H9 (cell line): ENCODE measurements at places on chromosomes 7 and 10. TPM values are rescaled to one million over a fixed set of nuclear protein-coding genes. Genes with fewer than 3 reads are reported as not detected.
A peak's percentile ranks its signal among the peaks of the same experiment; 100 is the strongest.

GRCh38 chr10:98456686-98457482 is 10.1 kb upstream of the HPS1 start:
- H3K4me3 ChIP-seq: no peak overlapping the region; the same call in 2 of the 3 replicates
- no peak for DNase-seq
- no peak overlapping the region for H3K27ac ChIP-seq

- H3K27ac ChIP-seq: no peak overlapping the region
- no peaks in the 10 kb centered on the region for H3K4me1 ChIP-seq
- no peak overlapping the region for H3K4me3 ChIP-seq
- DNase-seq: no peak
- no peaks in the 10 kb centered on the region for H3K27me3 ChIP-seq
Observed at GRCh38 chr10:11810313-11810766, 12.8 kb upstream of the PROSER2 start.

DNA sequence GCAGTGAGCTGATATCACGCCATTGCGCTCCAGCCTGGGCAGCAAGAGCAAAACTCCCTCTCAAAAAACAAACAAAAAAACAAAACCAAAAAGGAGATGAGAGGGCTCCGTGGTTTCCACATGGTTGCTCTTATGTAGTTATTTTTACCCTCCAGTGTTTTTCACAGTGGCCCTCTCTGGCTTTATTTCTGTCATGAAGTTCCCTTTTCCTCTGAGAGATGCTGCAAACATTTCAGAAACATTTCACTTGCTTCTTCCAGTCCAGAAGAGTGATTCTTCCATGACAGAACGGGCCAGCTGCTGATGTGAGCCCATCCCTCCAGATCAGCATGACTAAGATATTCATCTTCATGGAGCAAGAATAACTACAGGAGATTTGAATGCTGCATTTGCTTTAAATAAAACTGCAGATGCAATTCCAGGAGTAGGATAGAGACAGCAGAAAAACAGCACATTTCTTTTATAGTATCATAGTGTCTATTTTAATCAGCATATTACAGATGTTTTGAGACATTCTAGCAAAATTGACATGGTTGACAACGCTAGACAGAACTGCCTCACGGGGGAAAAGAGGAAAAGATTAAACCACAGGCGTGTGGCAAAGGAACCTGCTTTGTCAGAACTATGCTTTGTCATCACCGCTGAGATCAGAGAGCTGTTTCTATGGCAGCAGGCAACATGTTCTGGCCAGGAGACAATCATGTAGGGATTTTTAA is 40.3 kb downstream of the NRCAM start:
- no peaks in the 10 kb centered on the region for H3K27me3 ChIP-seq
- no peak overlapping the region for H3K4me3 ChIP-seq
- H3K27ac ChIP-seq: no peak overlapping the region
- H3K4me1 ChIP-seq: peaks cover 6% of the 10 kb centered on the region; the same call in 1 of the 2 replicates
- DNase-seq: no peak

GRCh38 chr10:123563994-123564393 is 102.2 kb upstream of the GPR26 start:
- no peaks in the 10 kb centered on the region for H3K4me1 ChIP-seq
- H3K27me3 ChIP-seq: peaks cover 2% of the 10 kb centered on the region; the same call in 1 of the 2 replicates
- H3K27ac ChIP-seq: no peak overlapping the region
- peak; percentile 21 for DNase-seq

DNA sequence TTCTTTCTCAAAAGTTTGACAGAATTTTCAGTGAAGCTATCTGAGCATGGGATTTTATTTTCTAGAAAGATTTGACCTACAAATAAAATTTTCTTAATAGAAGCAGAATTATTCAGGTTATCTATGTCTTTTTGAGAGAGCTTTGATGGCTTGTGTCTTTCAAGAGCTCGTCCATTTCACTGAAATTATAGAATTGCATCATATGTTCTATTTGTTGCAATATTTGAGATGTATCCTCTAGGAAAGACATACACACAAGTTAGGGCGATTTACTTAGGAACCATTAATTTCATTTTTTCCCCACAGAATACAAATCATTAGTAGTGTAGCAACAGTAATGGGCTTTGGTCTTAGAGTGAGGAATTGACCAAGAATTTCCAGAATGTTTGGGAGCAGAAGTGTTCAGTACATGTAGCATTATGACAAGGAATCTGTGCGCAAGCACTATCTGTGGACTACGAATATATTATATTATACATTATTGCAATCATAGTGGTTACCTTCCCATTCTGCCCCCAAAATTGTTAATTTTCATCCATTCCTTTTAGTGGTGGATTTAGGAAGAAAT is 12.8 kb upstream of the COL17A1 start:
- H3K27me3 ChIP-seq: no peaks in the 10 kb centered on the region
- peaks cover 6% of the 10 kb centered on the region for H3K36me3 ChIP-seq
- no peak overlapping the region for H3K4me3 ChIP-seq
- no peaks in the 10 kb centered on the region for H3K4me1 ChIP-seq
- H3K27ac ChIP-seq: no peak overlapping the region
- no peak for DNase-seq

DNA sequence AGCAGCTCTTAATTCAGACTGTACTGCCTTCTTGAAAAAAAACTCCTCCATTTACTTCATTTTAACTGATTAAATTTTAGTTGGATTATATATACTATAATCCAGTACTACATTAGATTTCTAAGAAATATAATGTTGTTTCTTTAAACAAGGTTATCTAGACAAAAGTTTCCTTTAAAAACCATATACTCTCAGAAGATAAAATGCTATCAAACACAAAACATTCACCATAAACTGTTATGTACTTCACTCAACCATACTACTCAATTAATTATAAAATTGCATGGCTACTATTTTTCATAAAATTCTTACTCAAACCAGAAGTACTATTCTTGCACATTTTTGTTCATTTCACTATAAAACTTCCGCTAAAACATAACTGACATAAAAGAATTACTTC is 12.7 kb downstream of the GPR22 start:
- H3K36me3 ChIP-seq: no peaks in the 10 kb centered on the region
- DNase-seq: no peak
- no peaks in the 10 kb centered on the region for H3K27me3 ChIP-seq
- H3K4me1 ChIP-seq: no peaks in the 10 kb centered on the region
- H3K4me3 ChIP-seq: no peak overlapping the region

DNA sequence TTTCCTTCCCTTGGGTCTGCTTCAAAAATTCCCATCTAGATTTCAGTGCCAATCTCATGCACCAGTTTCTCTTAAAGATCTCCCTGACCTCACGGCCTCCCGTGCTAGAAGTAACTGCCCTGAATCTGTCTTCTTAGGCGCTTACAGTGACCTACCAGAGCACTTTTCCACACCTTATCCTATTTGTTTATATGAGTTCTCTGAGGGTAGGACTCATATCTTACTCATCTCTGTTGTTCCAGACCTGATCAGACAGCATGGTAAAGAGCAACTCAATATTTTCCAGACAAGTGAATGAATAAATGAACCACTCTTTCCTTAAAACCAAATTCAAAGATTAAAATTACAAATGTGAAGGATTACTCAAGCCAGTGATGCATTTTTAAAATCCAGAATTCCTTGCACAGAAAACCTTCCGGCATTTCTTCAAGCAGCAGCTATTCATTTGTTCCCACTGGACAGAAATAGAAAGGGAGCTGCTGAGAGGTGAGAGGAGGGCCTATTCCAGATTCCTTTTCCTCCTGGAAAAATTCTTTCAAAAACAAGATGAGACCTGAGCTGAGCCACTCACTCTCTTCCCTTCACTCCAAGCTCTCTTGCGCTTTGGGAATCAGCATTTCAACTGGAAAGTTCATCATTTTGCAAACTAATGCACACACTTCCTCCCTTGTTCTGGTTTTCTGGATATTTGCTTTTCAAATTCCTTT is 94.6 kb downstream of the ELMO1 start:
- 0 out of 2 replicates have a peak, but pooled peaks cover 2% of the 10 kb centered on the region for H3K4me1 ChIP-seq
- H3K36me3 ChIP-seq: no peaks in the 10 kb centered on the region
- DNase-seq: no peak
- H3K27ac ChIP-seq: no peak overlapping the region

Gene RGR
- total RNA-seq: not detected in 2 replicates

Gene BICC1
- 0.57 and 0.64 TPM in 2 replicates for total RNA-seq

Gene SAMD9
- 0.07 TPM in 1 of 2 replicates, not detected in the other for total RNA-seq

Gene RFC2
- total RNA-seq: 73.6 and 76.6 TPM in 2 replicates
